SJCRH30 (cell line): ENCODE measurements at places on chromosomes 1 and 21. TPM values are rescaled to one million over a fixed set of nuclear protein-coding genes. Genes with fewer than 3 reads are reported as not detected.

DNA sequence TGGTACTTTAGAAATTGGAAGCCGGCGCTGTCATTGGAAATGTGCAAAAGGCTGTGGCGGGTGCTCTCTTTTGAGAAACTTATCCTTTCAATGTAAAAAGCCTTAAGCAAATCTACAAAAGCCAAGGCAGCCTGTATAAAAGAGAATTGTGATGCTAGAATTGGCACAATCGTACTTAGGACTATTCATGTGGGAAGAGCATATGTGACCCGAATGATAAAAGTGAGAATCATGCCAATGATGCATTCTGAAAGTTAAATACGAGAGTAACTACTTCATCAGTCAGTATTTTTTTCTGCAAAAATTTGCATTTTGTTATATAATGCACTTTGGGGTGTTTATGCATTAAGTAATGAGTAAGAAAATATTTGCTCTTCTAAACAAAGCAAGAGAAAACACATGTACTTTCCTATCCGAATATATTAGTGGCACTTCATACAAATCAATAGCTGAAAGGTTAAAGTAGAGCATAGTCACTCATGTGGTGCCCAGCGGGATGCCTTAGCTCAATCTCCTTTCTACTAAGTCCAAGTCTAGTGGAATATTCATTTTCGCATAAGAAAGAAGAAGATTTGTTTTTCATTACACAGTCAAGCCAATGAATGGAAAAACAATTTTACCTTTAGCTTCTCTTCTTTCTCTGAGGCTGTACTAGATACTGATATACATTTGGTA, 1256.6 kb upstream of the B3GALT2 start:
- no peak for DNase-seq

The UTS2 gene
- not detected in 2 replicates for total RNA-seq

The MSTO1 gene
- total RNA-seq = 21.2 and 23.1 TPM in 2 replicates

The MROH9 gene
- total RNA-seq = not detected in 2 replicates
